ENCODE measurements at places on chromosomes 7 and 10. TPM values are rescaled to one million over a fixed set of nuclear protein-coding genes. Genes with fewer than 3 reads are reported as not detected.

Gene LIPN
- not detected for total RNA-seq

Gene ACTL6B
- not detected for total RNA-seq

Gene PIK3CG
- total RNA-seq: not detected

Gene LIPM
- total RNA-seq: not detected

Gene CYP2C18
- 0.11 TPM for total RNA-seq
